ENCODE measurements at places on chromosomes 6 and 20. TPM values are rescaled to one million over a fixed set of nuclear protein-coding genes. Genes with fewer than 3 reads are reported as not detected.
A peak's percentile ranks its signal among the peaks of the same experiment; 100 is the strongest.

DNA sequence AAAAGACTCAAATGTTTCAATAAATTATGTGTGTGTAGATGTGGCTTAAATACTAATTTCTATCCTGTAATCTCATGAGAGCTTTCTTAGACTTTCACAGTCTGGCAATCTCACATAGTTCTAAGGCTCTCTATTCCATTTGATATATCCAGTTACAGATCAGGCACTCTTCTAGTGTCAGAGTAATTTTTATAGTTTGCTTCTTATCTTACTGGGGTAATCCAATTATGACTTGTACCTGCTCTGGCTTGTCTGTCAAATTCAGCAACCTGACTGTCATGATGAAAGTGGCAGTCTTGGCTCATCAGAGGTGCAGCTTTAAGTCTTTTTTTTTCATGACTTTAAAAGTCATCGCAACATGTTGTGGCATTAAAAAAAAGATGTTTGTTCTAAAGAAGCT is 513.2 kb upstream of the MAN1A1 start:
- no peak for DNase-seq

DNA sequence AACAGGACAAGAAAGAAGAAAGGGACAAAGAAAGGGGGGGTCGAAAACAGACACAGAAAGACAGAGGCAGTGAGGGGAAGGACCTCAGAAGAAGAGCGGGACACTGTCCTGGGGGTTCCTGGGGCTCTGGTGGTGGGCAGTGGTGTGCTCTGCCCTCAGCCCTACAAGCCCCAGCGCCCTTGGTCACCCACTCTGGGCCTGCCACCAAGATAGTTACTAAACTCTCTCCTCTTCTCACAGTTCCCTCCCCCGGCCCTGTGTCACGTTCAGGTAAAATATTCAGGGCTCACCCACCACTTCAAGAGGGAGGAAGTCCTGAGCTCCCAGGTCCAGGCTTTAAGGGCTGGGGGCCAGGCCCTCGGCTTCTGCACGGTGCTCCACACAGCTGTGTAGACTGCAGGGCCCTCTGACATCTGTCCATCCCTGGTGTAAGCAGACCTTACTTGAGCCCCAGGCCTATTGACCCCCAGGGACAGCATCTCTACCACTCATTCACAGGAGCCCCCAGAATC is 87.4 kb downstream of the MRPL14 start:
- no peak for DNase-seq

GRCh38 chr20:6616421-6616820 is 151.1 kb upstream of the BMP2 start:
- DNase-seq, result no peak

DNA sequence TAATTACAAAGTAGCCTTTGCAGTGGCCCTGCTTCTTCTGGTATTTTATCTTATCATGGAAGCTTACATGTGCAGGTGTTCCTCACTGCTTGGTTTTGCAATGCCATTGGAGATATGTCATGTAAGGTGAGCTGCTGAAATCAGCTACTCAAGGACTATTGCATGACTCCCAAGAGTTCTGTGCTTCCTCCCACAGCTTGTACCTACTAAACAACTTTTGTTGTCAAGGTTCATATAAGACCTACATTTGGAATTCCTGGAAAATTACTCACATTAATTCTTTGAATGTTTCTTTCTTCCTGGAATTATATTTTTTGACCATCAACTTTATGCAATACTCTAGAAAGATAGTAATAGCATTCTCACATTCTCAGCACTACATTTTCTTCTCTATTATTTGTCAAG is 427.5 kb upstream of the HSF2 start:
- DNase-seq, result no peak

DNA sequence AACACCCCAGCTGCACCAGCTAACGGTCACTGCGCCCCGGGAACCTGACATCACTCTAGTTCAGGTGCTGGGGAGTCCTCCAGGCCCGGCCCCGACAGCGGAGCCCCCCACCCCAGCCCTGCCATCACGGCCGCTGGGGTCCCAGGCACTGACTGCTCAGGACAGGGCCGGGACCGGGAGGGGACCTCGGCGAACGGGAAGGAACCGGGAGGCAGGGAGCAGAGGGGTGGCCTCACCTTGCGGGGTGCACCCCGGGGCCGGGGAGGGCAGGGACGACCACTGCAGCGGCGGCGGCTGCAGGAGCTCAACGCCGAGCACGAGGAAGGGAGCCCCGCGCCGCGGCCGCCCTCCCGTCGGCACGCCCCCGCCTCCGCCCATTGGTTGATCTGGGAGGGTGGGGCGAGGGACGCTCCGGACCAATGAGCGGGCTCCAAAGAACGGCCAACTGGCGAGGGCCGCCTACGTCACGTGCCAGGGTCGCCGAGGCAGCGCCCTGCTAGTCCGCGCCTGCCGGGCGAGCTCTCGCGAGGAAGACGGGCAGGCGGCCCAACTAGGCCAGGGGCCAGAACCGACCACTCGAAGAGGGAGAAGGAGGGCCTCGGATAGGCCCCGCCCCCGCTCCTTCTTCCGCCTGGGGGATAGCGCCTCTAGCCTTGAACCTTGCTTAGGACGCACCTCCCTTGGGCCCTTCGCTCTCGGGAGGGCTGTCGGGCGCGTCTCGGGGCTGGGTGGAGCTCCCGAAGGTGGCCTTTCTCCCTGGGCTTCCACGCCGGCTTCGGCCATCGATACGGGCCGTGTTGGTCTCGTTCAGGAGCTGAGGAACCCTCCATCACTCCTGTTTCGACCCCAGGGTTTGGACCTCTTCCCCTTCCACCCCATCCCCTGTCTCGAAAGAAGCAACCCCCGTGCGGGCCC is at the start of gene ADISSP:
ADISSP (minus strand) TSS at position 327 of the 915 bp plus-strand sequence. CDS start 7,653 bp downstream, outside the sequence.
- peak; percentile 95 for DNase-seq

- DNase-seq, result peak; percentile 79
Measured at GRCh38 chr6:34182751-34183531, 37.1 kb upstream of the GRM4 start.

DNA sequence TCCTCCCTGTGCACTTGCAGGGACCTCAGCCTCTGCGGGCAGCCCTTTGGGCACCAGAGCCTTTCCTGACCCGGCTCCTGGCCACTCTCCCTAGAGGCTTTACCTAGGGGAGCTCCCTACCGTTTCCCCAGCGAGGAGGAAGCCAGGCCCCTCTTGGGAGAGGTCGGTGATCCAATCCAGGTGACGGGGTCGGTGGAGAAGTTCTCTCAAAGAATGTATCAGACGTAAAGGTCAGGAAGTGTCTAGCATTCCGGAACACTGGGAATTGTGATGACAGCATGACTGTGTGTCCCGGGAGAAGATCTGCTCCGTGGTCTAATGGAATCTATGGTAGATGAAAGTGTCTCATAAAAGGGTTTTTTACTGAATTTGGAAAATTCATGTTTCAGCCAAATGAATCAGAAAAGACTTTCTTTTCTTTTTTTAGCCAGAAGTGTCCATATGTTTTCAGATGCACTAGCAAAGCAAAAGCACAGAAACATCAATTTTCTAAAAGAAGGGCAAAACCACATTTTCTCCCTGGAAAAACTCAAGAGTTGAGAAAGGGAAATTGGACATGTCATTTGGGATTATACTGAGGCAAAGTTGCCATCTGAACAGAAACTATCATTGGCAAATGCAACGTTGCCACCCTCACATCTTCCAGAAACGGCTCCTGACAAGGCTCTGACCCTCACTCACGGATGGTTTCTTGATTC is 289.4 kb downstream of the THBS2 start:
- DNase-seq, result no peak

DNA sequence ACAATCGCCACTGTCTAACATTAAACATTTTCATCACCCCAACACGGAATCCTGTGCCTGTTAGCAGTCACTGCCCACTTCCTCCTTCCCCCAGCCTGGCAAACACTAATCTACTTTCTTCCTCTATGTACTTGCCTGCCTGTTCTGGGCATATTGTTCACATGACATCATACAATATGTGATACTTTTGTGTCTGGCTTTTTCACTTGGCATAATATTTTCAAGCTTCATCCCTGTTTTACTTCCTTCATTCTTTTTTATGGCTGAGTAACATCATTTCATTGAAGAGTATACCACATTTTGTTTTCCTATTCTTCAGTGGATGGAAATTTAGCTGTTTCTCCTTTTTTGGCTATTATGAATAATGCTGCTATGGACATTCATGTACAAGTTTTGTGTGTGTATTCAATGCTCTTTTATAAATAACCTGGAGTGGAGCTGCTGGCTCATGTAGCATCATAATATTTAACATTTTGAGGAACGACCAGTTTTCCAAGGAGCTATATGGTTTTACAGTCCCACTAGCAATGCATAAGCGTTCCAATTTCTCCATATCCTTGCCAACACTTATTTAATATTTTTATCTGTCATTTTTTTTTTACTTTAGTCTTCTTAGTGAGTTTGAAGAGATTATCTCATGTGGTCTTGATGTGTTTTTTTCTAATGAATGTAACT is 360.1 kb downstream of the HDGFL1 start:
- DNase-seq, result no peak

DNA sequence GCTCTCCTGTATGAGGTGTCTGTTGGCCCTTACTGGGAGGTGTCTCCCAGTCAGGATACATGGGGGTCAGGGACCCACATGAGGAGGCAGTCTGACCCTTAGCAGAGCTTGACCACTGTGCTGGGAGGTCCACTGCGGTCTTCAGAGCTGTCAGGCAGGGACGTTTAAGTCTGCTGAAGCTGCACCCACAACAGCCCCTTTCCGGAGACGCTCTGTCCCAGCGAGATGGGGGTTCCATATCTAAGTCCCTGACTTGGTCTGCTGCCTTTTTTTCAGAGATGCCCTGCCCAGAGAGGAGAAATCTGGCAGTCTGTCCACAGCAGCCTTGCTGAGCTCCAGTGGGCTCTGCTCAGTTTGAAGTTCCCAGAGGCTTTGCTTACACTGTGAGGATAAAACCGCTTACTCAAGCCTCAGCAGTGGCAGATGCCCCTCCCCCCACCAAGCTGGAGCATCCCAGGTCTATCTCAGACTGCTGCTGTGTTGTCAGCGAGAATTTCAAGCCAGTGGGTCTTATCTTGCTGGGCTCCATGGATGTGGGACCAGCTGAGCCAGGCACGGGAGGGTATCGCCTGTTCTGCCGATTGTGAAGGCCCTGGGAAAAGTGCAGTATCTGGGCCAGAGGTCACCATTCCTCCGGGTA is 36.3 kb upstream of the IBTK start:
- no peak for DNase-seq

- no peak for DNase-seq
Measured at GRCh38 chr6:148239215-148239614, 103.4 kb upstream of the SASH1 start.

DNA sequence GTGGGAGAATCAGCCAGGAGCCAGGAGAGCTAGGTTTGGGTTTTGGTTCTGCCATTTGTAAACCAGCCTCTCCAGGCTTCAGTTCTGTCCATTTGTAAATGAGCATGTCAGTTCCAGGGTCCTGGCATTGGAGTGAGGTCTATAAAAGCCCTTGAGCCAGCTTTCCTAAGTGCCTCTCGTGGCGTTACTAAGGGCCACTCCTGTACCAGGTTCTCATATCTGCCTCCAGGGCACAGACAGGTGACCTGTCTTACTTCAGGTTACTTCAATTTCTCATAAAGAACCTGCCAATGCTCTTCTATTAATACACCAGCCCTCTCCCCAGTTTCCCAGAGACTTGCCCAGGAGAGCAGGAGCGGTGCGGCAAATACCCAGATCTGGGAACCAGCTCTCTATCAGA is 101.9 kb downstream of the VEGFA start:
- DNase-seq, result no peak

- no peak for DNase-seq
Measured at GRCh38 chr6:7184502-7184901, 76.7 kb downstream of the RREB1 start.

GRCh38 chr20:57676589-57677583 is 32.9 kb downstream of the PMEPA1 start:
- DNase-seq, result no peak

DNA sequence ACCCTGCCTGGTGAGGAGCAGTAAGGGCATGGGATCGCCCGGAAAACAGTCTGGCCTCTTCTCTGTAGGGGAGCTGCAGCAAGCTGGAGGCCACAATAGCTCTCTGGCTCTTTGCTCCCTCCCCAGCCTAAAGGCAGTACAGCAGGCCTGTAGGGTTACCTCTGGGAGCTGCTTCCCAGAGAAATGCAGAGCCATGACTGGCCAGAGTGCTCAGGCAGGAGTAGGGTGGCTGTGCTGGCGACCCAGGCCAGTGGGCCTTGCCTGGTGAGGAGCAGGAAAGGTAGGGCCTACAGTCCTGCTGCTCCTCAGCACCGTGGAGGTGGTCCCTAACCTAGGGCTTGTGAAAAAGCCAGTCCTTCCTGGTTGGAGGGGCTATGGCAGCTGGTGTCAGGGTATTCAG is 129.9 kb upstream of the CHD6 start:
- DNase-seq, result no peak

DNA sequence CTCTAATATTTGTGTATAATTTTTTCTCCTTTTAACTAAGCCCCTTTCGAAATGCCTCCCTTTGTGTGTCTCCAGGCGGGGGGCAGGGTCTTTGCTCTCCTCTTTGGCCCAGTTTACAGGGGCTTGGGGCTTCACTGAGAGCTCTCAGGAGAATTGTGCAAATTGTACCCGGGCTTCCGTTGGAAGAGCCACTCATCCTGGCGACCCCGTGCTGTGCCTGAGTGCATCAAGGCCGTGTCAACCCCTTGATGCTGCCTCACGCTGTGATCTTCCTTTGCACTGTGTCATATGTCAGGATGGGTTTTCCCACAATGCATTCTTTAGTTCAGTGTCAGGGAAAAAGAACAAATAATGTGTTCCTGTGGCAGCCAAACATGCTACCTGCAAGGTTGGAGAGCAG is 118.0 kb upstream of the POU3F2 start:
- DNase-seq, result no peak

DNA sequence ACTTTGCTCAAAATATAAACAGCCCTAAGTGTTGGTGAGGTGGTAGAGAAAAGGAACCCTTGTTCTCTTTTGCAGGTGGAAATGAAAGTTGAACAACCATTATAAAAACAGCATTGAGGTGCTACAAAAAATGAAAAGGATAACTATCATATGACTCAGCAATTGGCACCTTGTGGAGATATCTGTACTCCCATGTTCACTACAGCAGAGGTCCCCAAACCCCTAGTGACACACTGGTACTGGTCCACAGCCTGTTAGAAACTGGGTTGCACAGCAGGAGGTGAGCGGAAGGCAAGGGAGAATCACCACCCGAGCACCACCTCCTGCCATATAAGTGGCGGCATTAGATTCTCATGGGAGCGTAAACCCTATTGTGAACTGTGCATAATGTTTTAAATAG is 267.4 kb upstream of the THEMIS start:
- DNase-seq, result no peak

- no peak for DNase-seq
Measured at GRCh38 chr6:167806061-167806700, 20.5 kb upstream of the AFDN start.

DNA sequence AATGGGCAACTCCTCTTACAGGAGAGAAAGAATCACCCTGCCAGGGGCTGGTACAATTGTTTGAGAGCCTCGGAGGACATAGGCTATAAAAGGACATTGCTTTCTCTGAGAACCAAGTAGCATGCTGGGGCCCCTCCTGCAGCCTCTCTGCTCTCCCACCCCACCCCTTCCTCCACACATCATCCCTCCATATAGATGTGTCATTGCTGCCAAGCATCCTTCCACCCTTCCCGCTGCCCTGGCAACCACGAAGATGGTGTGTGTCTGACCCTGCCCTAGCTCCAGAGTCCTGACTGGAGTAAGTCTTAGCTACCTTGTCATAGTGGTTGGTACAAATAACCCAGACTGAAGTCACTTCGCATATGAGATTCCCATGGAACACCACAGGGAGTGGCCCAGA is 129.7 kb downstream of the SNX5 start:
- no peak for DNase-seq

- no peak for DNase-seq
Measured at GRCh38 chr6:20866935-20867703, 332.9 kb downstream of the CDKAL1 start.

The DYNLRB1 gene
- total RNA-seq, result 75.5 TPM

The RARS2 gene
- 39.3 TPM for total RNA-seq

The MICB gene
- 21.4 TPM for total RNA-seq

The RAB44 gene
- not detected for total RNA-seq

The NCOA3 gene
- 69.0 TPM for total RNA-seq

The ZSCAN16 gene
- total RNA-seq, result 14.8 TPM

Data from CD4-positive, alpha-beta memory T cell (primary cell).